ENCODE measurements at places on chromosomes 5 and 9.

DNA sequence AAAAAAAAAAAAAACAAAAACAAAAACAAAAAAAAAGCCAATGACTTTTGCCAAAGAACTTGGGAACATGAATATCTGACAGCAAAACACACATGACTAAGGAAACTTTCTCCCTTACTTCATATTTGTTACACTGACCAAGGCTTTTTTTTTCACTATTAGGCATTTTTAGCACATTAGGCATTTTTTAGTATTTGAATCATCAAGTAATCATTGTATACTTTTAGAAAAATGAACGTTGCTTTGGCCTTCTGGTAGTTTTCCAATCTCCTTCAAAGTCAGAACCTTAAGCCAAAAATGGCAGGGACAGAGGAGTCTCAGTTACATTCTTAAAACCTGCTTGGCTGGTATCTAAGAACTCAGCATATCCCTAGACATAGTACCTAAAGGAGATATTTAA, 19.3 kb downstream of the NREP start:
- ATAC-seq = no peak

DNA sequence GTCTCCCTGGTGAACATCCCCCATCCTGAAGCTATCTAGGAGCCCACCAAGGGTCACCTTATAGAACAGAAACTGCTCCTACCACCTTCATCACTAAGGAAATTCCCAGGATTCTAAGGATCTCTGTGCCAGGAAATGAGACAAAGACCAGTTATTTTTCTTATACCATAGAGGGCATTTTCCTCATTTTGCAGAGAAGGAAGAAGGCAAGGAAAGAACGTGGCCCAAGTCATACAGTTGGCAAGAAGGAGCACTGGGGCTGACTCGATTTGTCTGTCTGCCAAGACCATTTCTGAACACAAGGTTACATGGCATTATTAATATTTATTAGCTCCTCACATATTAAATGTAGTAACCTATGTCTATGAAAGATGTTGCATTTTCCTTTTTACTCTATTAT, 49.6 kb upstream of the TNFSF15 start:
- ATAC-seq = no peak

GRCh38 chr5:657570-657969, 35.6 kb downstream of the TPPP start:
- no peak for ATAC-seq

DNA sequence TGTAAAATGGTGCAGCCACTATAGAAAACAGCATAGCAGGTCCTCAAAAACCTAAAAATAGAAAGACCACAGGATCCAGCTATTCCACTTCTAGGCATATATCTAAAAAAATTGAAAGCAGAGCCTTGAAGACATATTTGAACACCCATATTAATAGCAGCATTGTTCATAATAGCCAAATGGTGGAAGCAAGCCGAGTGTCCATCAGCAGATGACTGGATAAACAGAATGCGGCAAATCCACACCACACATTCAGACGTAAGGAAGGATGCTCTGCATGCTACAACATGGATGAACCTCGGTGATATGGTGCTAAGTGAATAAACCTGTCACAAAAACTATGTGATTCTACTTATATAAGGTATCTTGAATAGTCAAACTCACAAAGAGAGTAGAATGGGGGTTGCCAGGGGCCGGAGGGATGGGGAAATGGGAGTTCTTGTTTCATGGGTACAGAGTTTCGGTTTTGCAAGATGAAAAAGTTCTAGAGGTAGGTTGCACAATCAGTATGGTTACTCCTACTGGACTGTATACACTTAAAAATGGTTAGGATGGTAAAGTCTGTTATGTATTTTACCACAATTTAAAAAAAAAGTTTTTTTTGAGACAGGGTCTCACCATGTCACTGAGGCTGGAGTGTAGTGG, 17.1 kb upstream of the HSD17B3 start:
- ATAC-seq = no peak

DNA sequence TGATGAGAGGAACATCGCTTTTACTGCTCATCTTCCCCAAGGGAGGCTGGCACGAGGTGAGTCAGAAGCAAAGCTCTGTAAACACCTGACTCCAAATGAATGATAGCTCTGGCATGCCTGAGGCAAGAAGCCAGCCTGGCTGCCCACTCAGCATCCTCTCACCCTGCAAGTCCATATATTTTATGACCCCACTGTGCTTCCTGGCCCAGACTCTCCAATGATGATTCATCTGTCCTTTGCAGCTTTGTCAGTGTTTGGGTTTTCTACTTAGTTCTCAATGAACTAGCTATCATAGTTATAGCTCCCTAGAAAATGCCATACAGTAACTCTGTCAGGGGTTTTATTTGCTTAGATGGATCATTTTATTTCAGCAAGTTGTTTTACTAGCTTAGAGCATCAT, 52.1 kb upstream of the FSTL4 start:
- ATAC-seq = no peak

- ATAC-seq = no peak
These were observed 84.8 kb downstream of the DAP start for GRCh38 chr5:10676224-10676623.

GRCh38 chr5:68433526-68433922, 218.0 kb downstream of the PIK3R1 start:
- ATAC-seq = no peak

- no peak for ATAC-seq
These were observed 69.8 kb downstream of the YIPF5 start for GRCh38 chr5:144100702-144101101.

DNA sequence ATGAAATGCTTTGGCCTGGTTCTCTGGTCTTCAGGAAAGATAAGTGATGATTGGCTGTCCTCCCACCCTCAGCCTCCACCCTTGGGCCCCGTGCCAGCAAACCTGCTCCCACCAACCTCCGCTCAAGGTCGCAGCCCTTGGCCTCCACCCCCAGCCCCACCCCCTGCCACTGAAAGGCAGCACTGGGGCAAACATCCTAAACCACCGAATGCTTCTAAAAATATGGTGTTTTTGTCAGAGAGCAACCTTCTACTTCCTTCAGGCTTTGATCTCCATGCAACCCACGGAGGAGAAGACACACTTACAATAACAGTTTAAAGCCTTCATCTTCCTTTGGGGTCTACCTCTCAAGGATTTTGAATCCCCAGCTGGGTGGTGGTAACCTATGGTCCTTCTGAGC, 24.0 kb upstream of the TCF7 start:
- no peak for ATAC-seq

DNA sequence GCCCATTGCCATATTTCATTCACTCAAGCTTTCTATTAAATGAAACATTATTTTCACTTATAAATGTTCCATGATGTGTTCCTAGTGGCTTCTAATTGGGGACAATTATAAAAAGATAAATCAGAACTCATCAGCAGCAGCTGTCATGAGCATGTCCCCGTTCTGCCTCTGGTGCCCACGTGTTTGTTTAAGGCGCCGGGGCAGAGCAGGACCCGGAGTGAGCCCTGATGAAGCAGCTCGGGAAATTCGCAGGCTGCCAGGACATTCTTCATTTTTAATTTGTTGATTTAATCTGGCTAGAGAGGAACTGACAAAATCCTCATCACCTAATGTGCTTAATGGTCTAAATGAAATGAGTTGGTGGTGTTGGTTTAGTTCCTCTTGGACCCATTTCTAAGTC, 475.0 kb downstream of the CTNND2 start:
- no peak for ATAC-seq

DNA sequence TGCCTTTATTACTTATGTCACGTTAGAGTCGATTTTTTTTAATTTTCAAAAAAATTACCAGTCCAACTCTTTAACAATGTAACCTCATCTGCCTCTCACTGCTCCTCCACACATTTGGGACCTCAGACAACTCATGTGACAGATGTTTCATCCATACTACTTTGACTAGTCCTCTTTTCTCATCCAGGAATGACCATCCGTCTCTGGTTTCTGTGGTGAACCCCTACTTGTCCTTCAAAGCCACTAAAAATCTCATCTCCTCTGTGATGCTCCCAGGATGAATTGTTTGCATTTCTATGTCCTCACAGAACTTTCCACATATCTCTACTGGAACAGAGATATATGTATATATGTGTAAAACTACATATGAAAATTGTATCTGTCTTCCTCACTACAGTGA, 149.8 kb upstream of the ZNF462 start:
- no peak for ATAC-seq

- ATAC-seq = no peak
These were observed 5.2 kb downstream of the DENND1A start for GRCh38 chr9:123924727-123925126.

DNA sequence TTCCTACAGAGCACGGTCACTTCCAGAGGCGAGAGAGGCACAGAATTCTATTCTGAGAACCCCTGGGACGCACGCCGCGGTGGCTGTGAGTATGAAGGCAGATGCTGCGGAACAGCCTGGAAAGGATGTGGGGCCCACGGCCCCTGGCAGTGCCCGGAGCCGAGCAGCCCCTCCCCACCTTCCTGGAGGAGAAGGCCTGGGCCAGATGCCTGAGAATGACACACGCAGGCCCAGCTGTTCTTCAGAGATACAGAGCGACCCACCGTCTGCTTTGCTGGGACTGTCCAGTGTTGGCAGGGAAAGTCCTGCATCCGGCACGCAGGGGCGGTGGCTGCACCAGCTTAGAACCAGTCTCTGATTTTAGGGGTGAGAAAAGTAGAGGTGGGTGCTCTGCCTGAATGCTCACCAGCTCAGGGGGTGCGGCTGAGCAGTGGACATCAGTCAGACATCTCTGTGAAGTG, 116.7 kb upstream of the LPCAT1 start:
- no peak for ATAC-seq

- peak; percentile 12 for ATAC-seq
These were observed 151.9 kb downstream of the MACROH2A1 start for GRCh38 chr5:135246923-135247795.

GRCh38 chr9:134225186-134225585, 60.8 kb upstream of the RNU6ATAC start:
- no peak for ATAC-seq

DNA sequence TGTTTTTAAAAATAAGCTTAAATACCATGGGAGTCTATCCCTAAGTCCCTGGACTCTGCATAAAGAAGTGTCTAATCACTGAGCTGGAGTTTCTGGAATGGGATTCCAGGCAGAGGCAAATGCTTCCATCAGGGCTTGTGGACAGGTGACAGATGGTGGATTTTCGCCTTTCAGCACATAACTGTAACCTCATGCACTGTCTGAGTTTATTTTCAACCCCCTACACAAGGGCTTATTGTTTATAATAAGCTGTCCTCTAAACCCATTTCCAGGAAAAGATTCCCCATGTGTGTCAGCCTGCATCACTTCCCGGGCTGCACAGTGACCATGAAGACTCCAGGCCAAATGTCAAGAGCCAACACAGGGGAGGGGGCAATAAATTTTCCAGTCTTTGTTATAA, 264.0 kb downstream of the PIK3R1 start:
- ATAC-seq = no peak

DNA sequence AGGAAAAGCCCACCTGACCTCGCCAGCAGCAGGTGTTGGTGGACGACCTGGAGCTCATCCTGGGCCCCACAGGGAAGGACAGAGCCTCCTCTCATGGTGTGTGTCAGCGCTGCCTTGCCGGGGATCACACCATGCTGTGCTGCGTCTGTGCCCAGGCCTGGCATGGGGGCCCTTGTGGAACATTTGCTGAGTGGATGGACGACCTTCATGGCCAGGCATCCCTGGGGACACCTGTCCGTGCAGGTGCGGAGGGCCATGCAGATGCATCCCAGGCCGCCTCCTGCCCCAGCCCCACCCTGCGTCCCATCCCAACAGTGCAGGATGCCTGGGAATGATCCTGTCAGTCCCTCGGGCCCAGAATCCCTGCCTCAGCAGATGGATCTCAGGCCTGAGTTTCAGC, 73.8 kb downstream of the NEK6 start:
- ATAC-seq = no peak

DNA sequence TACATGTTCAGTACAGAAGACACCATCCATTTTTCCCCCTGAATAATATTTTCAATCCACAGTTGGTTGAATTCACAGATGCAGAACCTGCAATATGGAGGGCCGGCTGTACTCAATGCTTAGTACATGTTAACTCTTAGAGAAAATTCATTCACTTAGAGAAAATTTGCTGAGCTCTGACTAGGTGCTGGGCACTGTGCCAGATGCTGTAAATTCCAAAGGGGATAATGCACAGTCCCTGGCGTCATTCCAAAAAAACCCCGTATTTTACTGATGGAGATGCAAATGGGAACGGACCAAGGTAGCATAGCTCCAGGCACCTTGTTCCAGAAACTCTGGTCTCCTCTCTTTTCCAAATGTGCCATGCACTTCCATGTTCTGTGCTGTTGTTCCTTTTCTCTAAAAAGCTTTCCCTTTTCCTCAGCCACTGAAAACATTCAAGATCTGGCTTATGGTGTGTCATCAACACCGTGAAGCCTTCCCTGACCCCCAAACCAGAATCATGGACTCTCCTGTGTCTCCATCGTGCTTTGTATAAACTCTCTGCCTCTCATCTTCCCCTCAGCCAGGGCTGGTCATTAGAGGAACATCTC, 55.7 kb upstream of the COL15A1 start:
- ATAC-seq = no peak

DNA sequence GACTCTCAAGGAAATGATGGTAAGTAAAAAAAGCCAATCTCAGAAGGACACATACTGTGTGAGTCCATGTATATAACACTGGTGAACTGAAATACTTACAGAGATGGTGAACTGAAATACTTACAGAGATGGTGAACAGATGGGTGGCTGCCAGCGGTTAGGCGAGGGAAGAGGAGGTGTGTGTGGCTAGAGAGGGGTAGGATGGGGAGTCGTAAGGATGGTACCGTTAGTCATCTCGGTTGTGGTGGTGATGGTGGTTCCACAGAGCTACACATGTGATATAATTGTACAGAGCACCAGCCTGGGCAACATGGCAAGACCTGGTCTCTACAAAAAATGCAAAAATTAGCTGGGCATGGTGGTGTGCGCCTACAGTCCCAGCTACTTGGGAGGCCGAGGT, 113.6 kb upstream of the RAPGEF1 start:
- no peak for ATAC-seq

GRCh38 chr9:38389313-38389712, 3.2 kb upstream of the ALDH1B1 start:
- no peak for ATAC-seq

- ATAC-seq = no peak
These were observed 317.6 kb upstream of the PIK3R1 start for GRCh38 chr5:67897980-67898379.

DNA sequence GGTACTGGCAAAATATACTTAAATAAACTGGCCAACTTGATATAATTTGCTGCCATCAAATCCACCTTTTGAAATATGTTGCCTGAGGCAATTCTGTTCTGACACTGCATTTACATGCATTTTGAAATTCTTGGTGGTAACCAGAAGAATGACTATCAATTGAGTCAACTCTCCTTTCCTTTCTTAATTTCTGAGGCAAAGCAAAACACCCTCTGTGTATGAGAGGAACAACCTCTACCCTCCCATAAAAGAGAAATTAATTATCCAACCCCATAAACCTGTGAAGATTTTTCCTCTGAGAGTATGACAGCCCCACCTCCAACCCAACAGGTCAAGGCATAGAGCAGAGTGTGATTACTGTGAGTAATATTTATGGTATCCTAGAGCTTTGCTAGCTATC, 286.8 kb downstream of the NR2F1-AS1 start:
- ATAC-seq = no peak

GRCh38 chr5:37557734-37558293, 178.7 kb downstream of the WDR70 start:
- no peak for ATAC-seq

- ATAC-seq = no peak
These were observed 226.4 kb downstream of the KIAA0825 start for GRCh38 chr5:94391996-94392395.

- ATAC-seq = no peak
These were observed 41.6 kb upstream of the PDE8B start for GRCh38 chr5:77168879-77169244.

GRCh38 chr5:96023518-96023917, 61.9 kb upstream of the ELL2 start:
- no peak for ATAC-seq

Data from activated CD4-positive, CD25-positive, alpha-beta regulatory T cell treated with anti-CD3 and anti-CD28 coated beads, Interleukin-2, amount 50 U/mL, for 24 hours (primary cell).